BJ (cell line): ENCODE measurements at places on chromosomes 7 and 10.
A peak's percentile ranks its signal among the peaks of the same experiment; 100 is the strongest.

GRCh38 chr10:79444199-79445119, 965 bp downstream of the ZCCHC24 start:
- no peak for DNase-seq

DNA sequence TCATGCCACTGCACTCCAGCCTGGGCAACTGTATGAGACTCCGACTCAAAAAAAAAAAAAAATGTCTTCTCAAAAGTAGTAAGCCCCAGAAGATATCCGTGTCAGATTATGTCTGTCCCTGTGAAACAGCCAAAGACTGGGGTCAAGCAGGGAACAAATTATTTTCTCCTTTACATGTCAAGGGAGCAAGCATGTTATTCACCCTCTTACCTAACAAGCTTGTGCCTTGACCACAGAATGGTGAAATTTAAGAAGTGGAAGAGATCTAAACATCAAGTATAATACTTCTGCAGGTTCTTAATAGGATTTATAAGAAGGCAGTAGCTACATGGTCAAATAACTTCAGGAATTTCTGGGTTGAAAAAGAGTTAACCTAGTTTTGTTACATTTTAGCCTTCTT, 187.9 kb downstream of the ZNF365 start:
- no peak for DNase-seq

DNA sequence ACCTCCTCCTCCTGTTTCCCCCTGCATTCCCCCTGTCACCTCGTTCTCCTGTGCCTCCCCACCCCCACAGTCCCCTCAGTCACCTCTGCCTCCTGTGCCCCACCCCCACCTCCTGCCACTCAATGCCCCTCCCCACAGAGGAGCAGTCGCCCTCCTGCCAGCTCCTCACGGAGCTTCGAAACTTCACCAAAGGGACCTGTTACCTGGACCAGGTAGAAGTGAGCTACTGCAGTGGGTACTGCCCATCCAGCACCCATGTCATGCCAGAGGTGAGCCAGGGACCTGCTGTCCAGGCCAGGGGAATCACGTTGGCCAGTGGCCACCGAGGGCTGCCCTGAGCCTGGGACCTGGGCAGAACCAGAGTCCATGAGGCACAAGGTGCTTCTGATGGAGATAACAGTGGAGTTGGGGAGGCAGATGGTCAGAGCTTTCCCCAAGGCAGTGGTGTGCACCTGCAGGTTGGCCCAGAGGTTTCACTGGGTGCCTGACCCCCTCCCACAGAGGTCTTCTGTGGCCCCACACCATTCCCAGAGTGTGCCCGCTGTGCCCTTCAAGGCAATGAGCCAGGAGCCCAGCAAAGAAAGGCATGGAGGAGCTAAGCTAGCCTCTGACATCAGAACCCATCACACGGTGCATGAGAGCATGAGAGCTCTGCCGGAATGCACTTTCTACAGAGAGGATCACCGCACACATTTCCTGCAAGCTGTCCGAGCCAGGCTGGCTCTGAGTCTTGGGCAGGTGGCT, 7.0 kb upstream of the ZNF862 start:
- no peak for DNase-seq

GRCh38 chr7:128792471-128793180, 858 bp downstream of the CCDC136 start:
- no peak for DNase-seq

- no peak for DNase-seq
These were observed 2.8 kb upstream of the GAL3ST4 start for GRCh38 chr7:100171087-100171681.

DNA sequence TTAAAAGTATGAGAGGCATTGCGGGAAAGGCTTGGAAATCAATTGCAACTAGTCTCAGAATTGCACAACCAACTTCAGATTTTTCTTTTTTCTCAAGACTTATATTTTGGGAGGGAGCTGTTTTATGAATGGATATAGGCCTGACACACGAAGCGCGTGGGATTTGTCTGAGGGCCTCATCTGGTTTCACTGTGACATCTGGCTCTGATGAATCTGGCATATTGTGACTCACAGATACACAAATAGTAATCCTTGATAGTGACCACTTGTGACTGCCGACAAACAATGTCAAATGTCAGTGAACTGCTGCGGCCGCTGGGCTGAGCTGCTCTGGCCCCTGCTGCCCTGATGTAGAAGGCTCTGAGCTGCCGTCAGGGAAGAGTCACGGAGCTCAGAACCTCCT, 655.1 kb downstream of the INHBA start:
- peak; percentile 67 for DNase-seq

- DNase-seq: no peak
These were observed 60.1 kb downstream of the RABGEF1 start for GRCh38 chr7:66800591-66800990.

DNA sequence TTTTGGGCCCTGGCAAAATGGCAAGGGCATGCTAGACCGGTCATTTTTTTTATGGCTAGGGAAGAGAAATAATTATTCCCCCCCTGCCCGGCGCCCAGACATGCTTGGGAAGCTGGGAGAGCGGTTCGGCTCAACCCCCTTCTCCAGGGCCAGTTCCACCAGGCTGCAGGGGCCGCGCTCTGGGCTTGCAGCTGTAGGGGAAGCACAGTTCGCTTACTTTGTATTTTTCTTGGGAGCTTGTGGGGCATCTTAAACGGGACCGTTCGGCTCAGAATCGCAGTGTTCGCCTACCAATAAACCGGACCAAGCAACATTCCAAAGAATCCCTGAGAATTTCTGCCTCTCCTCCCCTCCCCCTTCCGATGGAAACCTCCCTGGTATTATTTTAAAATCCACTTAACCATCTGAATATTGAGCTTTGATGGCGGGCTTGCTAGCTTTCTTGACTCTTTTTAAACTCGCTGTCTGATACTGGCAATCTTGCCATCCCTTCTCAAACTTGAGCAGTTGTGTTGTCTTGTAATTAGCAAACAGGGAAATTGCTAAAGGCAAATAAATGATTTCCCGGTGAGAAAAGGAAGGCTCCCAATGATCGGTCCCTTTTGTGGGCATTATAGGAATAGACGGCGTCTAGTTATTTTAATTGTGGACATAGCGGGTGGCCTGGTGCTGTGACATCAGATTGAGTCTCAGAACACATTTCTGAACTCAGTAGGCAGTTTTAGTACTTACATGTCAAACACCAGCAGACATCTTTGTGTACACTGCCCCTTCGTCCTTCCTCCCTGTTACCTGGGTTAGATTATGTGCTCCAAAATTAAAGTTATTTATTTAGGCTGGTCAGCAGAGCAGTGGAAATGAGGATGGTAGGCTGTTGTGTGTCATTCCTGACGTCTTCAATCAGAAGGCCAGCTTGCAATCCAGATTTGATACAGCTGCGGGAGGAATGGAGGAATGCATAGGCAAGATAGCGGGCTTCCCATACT, 3.4 kb downstream of the TCF7L2 start:
- DNase-seq: no peak

- DNase-seq: no peak
These were observed 29.9 kb downstream of the GSAP start for GRCh38 chr7:77386165-77386822.

- no peak for DNase-seq
These were observed 63.1 kb downstream of the PRR15 start for GRCh38 chr7:29626730-29627129.

GRCh38 chr7:79452032-79452494, 1.4 kb downstream of the MAGI2 start:
- DNase-seq: no peak

- DNase-seq: no peak
These were observed 298.3 kb downstream of the RPS24 start for GRCh38 chr10:78332012-78332411.

DNA sequence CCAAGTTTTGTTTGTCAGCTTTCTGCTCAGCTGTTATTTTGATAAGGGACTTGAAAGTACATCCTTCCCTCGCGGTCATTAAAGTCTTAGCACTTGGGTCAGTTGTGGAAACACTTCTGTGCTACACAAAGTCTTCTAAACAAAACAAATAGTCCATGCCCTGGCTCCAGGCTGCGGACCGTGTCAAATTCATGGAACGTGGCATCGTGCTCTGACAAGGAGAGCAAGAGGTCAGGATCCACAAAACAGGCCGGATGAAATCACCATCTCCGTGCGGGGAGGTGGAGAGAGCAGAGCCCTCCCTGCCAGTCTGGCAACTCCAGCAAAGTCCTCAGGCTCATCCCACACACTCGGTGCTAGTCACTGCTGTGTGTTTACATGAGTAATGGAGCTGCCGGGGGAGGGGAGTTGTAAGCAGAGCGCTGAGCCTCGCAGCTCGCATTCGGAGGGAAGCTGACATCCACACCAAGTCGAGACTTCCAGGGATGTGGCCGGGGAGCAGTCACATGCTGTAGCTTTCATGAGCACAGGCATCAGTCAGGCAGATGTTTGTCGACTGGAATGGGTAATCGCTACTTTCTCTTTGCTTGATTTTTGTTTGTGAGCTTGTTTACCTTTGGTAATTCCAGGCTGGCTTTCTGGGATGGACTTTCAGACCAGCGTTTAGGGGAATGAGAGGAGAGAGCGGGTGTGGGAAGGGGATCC, 147.6 kb downstream of the ARID5B start:
- peak; percentile 91 for DNase-seq

GRCh38 chr7:100374601-100375000, 1.3 kb downstream of the PILRA start:
- DNase-seq: no peak

GRCh38 chr10:3426190-3426845, 253.7 kb upstream of the PITRM1 start:
- no peak for DNase-seq

GRCh38 chr10:116138897-116139296, 134.1 kb downstream of the GFRA1 start:
- DNase-seq: no peak

GRCh38 chr7:127571741-127572505, 13.5 kb downstream of the GCC1 start:
- DNase-seq: no peak

DNA sequence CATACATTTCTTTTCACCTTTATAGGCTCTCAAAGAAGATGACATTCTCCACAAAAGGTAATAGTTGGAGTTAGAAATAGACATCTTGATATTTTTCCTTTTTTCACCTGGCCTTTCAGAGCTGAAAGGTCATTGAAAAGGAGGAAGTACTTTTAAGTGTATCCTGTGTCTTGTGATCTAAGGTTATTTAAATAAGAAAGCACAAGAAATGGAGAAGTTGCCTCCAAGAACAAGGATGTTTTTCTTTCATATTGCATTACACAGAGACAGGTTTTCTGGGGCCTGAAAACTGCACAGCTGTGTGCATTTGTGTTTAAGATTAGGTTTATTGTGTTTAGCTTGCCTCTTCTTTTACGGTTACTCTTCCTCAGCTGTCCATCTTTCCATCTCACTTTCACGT, 103.4 kb upstream of the SEMA3D start:
- DNase-seq: no peak

DNA sequence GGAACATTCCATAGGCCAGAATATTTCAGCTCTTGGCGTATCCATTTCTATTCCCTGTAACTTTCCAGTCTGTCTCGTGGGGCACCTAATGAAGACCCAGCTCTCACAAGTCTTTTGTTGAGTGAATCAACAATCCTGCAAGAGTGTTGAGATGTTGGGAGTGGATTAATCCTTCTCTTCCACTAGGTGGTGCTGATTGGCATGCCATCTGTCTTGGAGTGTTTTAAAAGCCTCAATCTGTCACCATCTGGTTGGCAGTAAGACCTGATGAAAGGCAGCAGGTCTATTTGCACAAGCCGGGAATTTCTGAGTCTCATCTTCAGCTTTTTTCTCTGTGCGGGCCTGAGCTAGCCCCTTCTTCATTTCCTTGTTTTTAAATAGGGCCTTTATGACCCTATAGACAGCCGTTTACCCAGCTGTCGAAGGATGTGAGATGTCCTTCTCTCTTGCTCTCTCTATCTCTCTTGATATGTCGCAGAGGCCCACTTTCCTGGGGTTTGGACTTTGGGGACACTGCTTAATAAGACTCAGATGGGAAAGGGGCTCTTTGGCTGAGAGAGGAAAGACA, 180.5 kb downstream of the ZNF365 start:
- peak; percentile 15 for DNase-seq

DNA sequence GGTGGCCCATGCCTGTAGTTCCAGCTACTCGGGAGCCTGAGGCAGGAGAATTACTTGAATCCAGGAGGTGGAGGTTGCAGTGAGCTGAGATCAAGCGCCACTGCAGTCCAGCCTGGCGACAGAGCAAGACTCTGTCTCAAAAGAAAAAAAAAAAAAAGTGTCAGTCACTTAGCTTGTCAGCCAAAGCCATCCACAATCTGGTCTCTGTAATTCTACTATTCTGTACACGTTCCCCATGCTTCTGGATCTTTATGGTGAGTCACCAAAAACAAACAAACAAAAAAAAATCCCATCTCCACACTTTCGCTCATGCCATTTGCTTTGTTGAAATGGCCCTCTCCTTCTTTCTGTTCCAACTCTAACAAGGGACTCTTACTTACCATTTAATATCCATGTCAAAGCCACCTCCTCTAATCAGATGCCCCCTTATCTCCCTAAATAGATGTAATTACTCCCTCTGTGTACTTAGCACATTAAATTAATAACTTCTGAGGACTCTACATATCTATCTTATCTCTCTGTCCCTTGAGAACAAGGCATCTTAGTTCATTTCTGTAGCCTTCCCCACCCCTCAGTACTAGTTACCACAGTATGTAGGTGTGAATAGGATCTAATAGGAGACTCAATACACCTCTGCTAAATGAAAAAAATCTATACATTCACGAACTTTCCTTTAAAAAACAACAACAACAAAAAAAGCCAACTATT, 128.4 kb downstream of the ELMO1 start:
- no peak for DNase-seq

DNA sequence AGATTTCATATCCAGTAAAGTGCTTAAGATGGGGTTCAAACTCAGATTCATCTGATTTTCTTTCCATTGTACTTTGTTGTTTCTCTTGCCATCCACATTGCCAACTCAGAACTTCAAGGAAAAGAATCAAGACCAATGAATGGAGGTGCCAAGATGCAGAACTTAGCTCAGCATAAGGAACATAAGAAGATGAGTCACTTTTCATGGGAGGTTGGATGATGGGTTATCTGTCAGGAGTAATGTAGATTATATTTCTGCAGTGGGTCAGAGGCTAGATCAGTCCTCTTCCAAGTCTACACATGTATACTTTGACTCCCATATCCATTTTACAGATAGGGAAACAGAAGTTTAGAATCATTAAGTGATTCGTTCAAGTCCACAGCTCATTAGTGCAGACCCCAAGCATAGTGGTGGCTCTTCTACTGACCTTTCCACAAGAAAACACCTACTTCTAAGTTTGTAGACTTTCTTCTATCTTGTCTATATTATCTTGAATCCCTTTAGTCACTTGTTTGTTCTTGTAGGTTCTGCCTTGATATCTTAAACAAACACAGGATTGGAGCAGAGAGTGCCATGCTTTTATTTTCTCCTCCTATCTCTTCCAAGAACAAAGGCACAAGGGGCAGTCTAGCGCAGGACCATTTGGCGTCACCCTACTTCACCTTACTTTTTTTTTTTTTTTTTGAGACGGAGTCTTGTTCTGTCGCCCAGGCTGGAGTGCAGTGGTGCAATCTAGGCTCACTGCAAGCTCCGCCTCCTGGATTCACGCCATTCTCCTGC, 14.0 kb upstream of the ADD3 start:
- DNase-seq: no peak

DNA sequence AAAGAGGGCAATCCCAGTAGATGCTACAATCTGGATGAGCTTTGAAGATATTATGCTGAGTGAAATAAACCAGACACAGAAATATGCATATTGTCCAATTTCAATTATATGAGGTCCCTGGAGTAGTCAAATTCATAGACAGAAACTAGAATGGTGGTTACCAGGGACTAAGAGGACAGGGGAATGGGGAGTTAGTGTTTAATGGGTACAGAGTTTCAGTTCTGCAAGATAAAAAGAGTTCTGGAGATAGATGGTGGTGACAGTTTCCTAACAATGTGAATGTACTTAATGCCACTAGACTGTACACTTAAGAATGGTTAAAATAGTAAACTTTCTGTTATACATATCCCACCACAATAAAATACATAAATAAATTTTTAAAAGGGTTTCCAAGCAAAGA, 236.6 kb downstream of the ELMO1 start:
- DNase-seq: no peak
